Kasumi-1 (cell line): ENCODE measurements at places on chromosomes 2 and 18.
A peak's percentile ranks its signal among the peaks of the same experiment; 100 is the strongest.

DNA sequence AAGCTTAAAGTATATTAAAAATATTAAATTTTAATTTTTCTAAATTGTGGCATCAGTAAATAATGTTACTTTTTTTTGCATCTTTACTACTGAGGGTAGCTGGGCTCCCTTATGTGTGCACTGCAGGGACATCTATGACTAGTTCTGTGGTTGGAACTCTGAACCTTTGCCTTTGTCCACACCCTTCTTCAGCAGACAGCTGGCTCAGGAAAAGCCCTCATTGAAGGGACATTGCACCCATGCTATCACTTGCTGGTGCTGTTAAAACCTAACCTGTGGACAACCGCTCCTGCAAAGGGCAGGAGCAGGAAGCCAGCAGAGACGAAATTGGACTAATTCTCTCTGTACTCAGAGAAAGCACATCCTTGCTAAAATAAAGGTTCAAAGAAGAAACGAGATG is 30.1 kb downstream of the MOCOS start:
- DNase-seq = no peak

DNA sequence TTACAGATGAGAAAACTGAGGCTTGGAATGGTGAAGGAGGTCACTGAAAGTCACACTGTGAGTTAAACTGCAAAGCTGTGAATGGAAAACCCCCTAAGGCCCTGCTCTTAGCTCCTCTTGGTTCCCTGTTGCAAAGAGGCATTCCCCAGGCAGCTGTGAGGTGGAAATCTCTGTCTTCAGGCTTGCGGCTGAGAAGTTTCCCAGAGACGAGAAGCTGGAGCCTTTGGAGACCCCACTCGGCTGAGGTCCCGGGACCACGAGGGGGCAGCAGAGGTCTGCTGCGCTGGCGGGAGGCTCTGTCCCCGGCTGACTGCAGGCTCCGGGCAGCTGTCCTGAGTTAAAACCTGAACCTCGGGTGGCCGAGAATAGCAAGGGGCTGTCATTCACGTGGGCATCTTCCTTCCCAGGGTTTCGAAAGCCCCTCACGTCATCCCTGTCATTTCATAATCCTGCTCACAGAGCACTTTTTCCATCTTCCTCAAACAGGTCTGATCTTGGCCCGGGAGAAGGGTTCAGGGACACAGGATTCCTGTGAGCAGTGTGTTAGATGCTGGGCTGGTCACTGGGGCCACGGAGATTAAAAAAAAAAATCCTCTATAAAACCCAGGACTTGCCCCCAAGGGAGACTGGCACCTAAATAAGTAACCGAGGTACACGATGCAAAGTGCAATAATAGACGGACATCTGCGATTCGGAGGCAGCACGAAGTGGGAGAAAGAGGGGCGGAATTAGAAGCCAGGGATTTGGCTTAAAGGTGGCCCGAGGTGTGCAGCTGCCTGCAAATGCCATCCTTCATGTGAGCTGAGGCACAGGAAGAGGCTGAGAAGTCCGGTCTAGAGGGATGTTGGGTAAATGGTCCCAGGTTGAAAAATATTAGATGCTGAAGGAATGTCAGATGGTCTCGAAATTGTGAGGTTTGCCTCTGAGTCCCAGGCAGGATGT is 24.6 kb upstream of the ATOH8 start:
- peak; percentile 58 for DNase-seq

DNA sequence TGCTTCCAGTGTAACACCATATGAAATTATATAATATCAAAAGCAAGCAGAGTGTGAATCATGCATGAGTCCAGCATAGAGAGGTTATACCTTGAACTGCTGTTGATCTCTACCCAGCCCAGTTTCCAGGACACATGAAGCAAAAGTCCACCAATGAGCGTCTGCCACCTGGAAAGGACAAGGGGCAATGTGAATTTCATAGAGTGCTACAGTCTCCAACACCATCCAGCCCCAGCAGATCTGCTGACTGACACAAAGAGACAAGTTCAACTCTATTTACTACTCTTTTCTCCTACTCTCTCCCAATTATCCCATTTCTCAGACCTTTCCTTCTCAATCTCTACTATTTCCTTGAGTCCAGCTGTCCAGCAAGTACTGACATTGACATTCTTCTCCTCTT is 31.8 kb upstream of the RIOK3 start:
- DNase-seq = no peak

GRCh38 chr2:9690252-9690651 is 59.5 kb upstream of the YWHAQ start:
- DNase-seq = no peak

GRCh38 chr2:11977766-11978524 is 231.5 kb downstream of the LPIN1 start:
- DNase-seq = no peak

- no peak for DNase-seq
These were observed 124.7 kb downstream of the QPCT start for GRCh38 chr2:37469126-37469525.

DNA sequence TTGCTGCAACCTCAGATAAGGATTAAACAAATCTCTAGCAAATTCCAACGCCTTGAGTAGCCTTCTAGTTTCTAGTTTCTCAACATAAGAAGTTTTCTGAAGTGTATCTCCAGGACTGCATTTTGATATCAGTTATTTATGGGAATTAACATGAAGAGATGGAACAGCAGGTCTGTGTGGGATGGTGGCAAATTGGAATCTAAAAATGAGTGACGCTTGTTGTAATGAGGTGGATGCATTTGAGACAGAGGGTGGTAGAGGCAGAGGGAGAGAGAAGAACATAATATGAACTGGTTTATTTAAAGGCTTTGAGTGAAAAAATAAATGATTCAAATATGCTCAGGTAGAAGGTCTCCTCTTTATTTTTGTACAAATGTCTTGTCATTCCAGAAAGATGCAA is 446.8 kb upstream of the GCFC2 start:
- no peak for DNase-seq

- DNase-seq = peak; percentile 93
These were observed 138.1 kb downstream of the PTGR3 start for GRCh38 chr18:75070625-75071483.

DNA sequence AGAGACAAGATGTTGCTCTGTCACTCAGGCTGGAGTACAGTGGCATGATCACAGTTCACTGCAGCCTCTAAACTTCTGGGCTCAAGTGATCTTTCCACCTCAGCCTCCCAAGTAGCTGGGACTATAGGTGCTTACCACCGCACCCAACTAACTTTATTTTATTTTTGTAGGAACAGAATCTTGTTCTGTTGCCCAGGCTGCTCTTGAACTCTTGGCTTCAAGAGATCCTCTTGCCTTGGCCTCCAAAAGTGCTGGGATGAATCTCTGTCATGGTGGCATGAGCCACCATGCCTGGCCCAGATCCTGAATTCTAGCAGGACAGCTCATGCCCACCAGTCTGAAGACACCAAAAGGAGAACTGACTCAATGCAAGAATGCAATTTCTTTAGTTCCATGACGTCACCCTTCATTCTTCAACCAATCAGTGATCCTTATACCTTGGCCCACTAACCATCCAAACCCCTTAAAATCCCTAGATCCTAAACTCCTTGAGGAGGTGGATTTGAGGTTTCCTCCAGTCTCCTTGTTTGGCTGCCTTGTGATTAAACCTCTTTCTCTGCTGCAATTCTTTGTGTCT is 25.6 kb upstream of the CXXC1 start:
- DNase-seq = no peak

DNA sequence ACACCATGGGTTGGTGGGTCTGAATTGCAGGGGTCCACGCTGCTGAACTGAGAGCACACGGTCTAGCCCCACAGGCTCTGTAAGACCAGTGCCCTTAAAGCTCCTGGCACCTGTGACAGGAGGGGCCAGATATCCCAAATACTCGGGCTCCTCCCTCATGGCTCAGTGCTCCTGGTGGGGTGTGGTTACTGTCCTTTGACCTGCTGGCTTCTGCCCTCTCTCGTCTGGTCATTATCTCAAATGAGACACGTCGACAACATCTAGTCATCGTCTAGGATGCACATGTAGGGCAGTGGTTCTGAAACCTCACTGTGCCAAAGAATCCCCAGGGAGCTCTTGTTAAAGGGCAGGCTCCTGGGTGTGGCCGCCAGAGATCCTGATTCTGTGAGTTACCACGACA is 258.4 kb downstream of the LOXHD1 start:
- no peak for DNase-seq

DNA sequence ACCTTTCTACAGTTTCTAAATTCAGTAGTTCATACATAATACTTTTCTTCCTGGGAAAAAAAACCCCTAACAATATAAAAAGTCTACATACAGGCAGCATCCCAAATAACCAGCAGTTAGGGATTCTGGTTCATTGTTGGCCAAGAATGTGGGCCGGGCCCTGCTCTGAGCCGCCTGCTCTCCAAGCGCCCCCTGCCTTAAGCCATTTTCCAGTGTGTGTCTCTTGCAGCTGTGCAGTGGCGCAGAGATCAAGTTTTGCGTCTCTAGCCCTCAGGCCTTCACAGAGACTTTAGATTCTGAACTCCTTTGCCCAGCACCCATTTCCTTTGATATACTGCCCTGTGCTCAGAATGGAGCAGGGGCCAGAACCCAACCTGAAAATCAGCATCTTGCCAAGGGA is 32.9 kb downstream of the RMC1 start:
- DNase-seq = no peak
